ENCODE measurements at places on chromosomes 5 and 9.

GRCh38 chr5:116273448-116274242 is 188.8 kb downstream of the COMMD10 start:
- DNase-seq, result no peak

DNA sequence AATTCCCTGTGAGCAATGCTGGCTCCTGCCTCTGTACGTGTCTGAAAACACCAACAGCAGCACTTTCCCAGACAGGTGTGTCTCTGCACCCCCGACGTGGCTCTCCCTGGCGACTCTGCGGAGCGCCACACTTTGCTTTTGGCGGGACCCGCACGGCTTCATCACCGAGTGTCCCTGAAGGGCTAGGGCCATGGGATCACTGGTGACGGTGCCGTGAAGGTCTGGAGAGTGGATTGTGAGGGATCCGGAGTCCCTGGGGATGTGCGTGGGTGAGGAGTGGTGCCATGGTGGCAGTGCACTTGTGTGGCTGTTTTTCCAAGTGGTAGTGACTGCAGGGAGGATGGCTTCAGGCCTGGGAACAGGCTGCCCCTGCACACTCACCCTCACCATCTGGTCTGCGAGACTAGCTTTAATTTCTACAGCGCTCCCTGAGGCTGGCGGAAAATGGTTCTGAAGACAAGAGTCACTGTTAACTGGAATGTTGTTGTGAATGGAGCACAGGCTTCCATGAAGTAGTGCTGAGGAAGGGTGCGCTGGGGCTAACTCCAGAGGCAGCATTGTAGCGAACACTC is 3.2 kb downstream of the NKD2 start:
- no peak for DNase-seq

DNA sequence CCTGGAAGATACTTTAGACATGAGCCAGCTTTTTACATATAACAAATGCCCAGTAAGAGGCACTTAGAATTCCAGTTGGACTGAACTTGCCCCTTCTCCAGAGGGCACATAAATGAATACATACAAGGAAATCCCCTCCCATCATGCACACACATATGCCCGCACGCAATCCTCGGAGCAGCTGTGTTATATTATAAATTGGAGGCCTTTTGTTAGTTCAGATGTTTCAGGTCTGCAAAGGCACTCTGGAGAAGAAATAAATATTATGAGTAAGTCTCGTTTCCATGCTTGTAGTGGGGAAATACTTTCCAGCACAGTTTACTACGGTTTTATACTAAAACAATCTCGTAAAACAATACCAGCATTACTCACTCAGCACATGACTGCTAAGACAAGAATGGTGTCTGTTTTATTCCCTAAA is 17.6 kb upstream of the MUSK start:
- DNase-seq, result no peak

GRCh38 chr5:76175821-76176403 is 92.7 kb downstream of the SV2C start:
- no peak for DNase-seq

DNA sequence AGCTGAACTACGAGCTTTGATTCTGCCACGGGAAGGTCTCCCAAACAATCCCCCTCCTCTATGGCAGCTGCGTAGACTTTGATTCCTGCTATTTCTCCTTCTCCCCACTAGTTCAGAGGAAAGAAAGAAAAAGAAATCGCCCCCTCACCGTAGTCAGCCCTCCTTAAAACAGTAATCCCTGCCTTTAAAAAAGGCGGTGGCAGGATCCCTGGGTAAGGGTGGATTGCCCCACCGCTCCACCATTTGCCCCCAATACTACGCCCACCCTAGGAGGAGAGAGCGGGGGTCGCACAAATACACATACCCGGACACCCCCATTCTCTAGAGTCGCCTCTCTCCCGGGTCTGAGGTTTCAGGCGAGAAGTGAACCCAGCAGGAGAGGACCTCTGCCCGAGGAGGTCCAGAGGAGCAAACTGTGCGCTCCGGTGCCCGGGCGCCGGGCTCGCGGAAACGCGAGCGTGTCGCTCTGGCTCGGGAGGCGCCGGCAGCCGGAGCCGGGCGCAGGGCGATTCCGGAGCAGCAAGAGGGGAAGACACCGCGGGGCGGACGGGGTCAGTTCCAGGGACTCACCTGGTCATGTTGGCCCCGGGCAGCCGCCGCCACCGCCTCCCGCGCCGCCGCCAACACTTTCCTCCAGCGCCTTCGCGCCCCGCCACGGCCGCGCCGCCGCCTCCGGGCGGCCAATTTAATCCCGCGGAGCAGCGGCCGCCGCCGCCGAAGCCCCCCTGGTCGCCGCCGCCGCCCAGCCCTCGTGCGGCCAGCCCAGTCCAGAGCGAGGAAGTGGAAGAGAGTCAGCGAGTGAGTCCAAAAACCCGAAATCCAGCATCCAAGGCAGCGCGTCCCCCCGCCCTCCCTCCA is 1057.7 kb upstream of the DMAC1 start:
- DNase-seq, result no peak

DNA sequence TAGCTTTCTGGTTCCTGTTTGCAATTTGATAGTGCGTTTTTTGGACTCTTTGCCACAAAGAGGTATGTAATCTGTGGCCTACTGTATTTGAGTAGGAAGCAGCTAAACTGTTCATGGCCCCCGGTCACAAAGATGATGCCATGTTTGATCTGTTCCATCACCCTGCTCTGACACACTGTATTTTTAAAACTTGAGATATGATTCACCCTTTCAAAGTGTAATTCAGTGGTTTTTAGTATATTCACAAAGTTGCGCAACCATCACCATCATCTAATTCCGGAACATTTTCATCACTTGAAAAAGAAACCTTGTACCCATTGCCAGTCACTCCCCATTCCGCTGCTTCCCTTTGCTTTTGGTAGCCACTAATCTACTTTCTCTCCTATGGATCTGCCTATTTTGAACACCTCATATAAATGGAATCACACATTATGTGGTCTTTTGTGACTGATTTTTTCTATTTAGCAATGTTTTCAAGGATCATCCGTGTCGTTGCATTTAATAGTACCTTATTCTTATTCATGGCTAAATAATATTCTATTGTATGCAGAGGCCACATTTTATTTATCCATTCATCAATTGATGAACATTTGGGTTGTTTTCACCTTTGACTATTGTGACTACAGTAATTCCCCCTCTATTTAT is 141.6 kb downstream of the NR3C1 start:
- DNase-seq, result no peak

- no peak for DNase-seq
These were observed 126.0 kb upstream of the PTPN3 start for GRCh38 chr9:109624143-109624542.

GRCh38 chr5:65032250-65032649 is 263.5 kb downstream of the CWC27 start:
- no peak for DNase-seq

GRCh38 chr9:122281368-122281767 is 16.7 kb downstream of the MRRF start:
- DNase-seq, result no peak

DNA sequence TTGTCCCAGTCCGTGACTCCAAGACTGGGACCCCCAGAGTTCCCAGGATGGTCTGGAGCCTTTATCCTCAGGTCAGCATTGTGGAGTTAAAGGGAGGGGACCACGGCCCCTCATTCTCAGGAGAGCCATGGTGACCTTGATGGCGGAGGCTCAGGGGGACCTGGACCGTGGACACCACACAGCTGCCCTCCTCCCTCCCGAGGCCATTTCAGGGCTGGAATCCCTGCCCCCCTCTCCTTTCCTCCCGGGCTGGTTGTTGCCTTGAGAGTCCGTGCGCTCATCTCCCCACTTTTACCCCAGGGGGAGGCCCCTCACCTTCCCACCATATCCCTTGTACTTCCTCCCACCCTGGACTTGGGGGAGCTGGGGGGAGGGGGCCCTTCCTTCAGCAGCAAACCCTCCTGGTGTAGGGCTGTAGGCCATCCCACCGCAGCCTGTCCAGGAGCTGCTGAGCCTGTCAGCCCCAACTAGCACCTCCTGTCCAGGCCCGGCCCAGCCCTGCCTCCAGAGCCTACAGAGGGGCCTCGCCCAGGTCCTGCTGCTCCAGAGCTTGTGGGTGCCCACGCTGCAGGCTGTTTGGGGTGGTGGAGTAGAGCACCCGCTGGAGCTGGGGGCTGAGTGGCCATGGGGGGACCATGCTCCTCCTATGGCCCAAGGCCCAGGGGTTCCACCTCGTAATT is 14.3 kb upstream of the AJM1 start:
- DNase-seq, result no peak

DNA sequence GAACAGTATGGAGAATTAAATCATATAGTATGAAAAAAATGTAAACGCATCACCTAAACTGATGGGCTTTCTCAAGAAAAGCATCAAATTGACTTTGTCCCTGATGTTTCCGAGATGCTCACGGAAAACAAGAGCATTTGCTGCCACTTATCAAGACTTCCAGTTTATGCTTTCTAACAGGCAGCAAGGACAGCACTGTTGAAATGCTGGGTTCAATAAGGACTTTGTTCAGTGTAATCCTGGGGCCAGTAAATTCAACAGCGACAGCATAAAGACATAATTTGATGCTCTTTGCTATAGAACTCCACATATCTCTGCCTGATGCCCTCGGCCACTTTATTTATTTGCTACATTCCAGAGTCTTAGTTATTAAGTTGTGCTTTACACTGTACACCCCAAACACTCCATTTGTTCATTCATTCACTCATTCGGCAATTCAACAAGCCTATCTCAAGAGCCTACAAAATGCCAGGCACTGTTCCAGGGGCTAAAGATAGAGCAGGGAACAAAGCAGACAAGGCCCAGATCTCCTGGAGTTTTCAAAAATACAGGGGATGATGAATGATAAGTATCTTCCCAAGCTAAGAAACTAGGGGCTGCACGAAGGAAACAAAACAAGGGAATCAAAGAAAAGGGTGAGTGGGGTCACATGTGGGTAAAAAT is 294.6 kb downstream of the ZNF608 start:
- no peak for DNase-seq

DNA sequence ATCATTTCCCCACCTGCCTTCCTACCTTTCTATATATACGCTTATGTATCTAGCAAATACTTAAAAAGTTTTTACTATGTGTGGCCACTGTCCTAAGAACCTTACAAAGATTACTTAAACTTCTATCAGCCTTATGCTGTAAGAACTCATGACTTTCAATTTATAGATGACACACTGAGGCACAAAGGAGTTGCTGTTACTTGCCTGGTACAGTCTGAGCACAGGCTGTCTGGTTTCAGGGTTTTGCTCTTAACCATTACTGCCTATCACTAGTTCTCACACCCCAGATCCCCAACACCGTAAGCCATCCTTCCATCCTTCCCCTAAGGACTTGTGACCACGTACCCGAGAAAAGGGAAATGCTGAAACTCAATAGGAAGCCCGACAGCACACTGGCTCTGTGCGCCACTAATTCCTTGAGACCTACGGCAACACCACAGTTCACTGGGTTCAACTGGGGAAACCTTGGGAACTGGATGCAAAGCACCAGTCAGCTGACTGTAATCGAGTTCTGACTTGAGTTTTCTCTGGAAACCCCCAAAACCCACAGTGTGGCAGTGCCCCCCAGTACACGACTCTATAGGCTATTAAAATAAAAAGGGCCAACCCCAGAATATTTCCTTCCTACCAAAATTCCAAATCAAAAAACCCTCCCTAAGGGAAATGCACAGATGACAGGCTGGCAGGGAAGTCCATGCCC is 56.0 kb downstream of the AUH start:
- no peak for DNase-seq
